ENCODE measurements at places on chromosomes 6 and 20.

DNA sequence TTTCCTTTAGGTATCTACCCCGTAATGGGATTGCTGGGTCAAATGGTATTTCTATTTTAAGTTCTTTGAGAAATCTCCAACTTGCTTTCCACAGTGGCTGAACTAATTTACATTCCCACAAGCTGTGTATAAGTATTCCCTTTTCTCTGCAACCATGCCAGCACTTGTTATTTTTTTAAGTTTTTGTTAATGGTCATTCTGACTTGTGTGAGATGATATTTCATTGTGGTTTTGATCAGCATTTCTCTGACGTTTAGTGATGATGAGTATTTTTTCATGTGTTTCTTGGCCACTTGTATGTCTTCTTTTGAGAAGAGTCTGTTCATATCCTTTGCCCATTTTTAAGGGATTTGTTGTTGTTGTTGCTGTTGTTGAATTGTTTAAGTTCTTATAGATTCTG, 871.1 kb downstream of the KIF16B start:
- DNase-seq = no peak

GRCh38 chr6:17291778-17292177, 10.6 kb downstream of the RBM24 start:
- no peak for DNase-seq

DNA sequence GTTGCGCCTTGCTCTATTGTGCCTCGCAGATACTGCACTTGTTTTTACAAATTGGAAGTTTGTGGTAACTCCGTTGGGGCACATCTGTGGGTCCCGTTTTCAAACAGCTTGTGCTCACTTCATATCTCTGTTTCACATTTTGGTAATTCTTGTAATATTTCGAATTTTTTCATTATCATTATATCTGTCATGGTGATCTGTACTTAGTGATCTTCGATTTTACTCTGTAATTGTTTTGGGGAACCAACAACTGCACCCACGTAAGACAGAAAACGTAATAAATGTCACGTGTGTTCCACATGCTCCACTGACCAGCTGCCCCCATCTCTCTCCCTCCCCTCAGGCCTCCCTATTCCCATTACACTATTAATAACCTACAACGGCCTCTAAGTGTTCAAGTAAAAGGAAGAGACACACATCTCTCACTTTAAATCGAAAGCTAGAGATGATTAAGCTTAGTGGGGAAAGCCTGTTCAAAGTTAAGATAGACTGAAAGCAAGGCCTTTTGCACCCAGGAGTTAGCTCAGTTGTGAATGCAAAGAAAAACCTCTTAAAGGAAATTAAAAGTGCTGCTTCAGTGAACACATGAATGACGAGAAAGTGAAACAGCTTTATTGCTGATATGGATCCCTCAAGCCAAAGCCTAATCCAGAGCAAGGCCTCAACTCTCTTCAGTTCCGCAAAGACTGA, 26.9 kb downstream of the TTLL2 start:
- DNase-seq = no peak

- DNase-seq = no peak
Observed at GRCh38 chr6:13278164-13278563, 50.2 kb downstream of the TBC1D7 start.

- no peak for DNase-seq
Observed at GRCh38 chr6:55636406-55637102, 57.6 kb upstream of the HMGCLL1 start.

DNA sequence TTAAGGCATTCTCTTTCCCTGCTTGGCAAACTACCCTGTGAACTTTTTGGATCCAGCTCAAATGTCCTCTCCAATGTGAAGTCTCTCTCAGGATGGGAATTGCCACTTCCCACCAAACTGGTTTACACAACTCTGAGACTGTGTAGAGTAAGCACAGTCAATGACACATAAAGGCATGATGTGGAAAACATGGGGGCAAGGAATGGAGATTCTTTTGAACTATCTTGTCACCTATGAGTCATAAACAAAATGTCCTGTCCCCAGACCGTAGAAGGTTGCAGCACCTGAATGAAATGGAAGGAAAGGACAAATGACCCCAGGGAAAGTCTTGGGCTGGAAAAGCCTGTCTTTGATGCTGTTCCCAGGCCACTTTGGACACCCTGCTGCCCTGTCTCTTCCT, 11.0 kb upstream of the KIF13A start:
- DNase-seq = no peak

GRCh38 chr20:50681359-50682064, 9.8 kb downstream of the RIPOR3 start:
- no peak for DNase-seq

- DNase-seq = no peak
Observed at GRCh38 chr20:47421076-47421475, 64.6 kb upstream of the ZMYND8 start.

GRCh38 chr6:139550361-139550760, 175.9 kb upstream of the CITED2 start:
- no peak for DNase-seq

- no peak for DNase-seq
Observed at GRCh38 chr20:50722424-50723155, 8.8 kb upstream of the PARD6B start.

DNA sequence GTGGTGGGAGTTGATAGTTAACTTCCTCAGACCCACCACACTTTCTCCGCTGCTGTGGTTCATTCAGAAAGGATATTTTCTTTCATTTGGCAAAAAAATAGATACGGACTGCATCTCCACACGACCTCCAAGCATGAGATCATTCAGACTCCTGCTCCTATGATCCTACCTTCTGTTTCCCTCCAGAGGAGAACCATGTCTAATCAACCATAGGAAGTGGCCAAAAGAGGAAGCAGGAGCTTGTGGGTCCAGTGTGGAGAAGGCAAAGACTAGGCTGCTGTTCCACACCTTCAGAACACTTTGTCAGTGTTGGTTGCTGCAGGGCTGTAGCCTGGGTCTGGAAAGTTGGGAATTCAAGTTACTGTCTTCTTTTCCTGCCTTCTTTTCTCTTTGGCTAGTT, 10.6 kb upstream of the KIF13A start:
- no peak for DNase-seq

- DNase-seq = no peak
Observed at GRCh38 chr6:168939041-168939440, 314.6 kb downstream of the THBS2 start.

- DNase-seq = no peak
Observed at GRCh38 chr6:83488861-83489260, 23.5 kb upstream of the PRSS35 start.

- no peak for DNase-seq
Observed at GRCh38 chr6:423799-424345, 32.3 kb downstream of the IRF4 start.

- no peak for DNase-seq
Observed at GRCh38 chr6:167396659-167397490, 72.0 kb downstream of the TTLL2 start.

DNA sequence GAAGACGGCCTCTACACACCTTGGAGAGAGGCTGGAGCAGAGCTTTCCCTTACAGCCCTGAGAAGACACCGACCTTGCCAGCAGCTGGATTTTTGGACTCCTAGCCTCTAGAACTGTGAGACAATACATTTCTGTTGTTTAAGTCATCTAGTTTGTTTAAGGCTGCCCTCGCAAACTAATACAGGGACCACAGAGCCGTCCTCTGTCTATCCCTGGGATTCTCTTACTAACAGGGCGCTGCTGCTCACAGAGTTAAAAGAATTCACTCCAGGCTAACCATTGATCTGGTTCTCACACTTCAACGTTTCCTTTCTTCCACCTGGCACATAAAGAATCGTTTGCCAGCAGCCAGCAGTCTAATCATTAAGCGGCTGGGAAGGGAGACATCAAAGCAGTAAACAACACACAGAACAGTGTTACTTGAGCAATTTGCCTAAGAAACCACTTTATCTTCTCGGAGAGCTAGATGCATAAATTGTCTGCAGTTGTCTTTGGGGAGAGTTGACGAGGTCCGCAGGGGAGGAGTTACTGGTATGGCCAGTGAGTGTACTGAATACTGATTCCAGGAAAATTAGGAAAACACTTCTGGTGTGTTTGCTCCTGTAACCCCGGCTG, 103.5 kb upstream of the AKAP12 start:
- DNase-seq = no peak

DNA sequence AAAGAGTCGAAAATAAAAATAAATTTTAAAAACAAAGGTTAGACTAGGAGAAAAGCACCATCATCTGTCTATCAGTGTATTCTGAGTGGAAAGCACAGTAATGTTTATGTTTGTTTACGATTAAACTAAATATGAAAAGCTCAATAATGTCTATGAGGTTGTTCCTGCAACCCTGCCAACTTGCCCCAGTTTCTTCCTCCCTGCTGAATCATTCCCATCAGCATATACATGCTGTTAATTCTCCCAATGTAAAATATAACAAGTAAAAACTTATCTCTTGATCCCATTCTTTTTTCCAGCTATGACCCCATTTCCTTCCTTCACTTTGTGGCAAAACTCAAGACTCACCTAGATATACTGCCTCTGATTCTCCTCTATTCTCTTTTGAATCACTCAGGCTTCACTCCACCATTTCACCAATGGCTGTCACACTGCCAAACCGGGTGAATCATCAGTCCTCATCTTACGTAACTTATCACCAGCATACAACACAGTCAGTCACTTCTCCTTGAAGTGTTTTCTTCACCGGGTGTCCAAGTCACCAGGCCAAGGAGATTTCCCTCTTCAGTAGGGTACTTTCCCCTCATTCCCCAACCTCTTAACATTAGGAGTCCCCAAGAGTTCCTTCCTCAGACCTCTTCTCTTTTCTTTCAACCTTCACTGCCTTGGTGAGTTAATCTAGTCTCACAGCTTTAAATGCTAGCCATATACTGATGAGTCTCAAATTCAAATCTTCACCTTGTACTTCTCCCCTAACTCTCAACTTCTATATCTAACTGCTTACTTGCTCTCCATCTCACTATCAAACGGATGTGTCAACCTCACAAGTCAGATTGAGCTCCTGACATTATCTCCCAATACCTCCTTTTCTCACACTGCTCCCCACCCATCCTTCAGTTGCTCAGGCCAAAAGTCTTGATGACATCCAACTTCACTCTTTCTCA, 6.2 kb downstream of the TMEM242 start:
- no peak for DNase-seq

DNA sequence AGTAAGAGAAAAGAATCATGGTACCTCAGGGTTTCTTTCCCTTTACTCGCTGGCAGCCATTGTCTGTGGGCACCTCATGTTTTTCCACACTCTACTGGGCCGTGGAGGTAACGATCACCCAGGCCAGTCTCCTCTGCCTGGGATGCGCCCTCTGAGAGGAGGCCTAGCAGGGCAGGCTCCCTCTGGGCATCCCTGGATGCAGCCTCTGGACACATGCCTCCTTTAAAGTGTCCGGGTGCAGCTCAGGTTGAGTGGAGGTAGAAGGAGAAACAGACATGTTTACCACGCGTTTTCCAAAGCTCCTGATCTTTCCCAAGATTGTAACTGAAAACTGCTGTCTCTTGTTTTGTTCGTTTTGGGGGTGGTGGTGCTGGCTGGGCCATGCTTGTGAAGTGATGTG, 13.8 kb upstream of the NPEPL1 start:
- DNase-seq = no peak

DNA sequence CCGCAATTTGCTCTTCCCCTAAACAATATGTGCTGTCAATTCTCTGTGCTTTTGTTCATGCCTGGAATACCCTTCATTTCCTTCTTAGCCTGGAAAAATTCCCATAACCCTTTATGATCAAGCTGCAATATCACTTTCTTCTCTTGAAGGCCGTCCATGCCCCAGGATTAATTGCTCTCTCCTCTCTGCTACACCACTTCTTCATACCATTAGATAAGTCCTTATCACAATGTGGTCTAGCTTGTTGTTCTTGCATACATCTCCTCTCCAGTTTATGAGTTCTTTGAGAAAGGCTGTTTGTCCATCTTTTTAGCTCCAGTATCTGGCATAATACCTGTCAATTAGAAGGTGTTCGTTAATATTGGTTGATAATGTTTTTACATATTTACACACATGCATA, 111.2 kb upstream of the SAMD5 start:
- DNase-seq = no peak

DNA sequence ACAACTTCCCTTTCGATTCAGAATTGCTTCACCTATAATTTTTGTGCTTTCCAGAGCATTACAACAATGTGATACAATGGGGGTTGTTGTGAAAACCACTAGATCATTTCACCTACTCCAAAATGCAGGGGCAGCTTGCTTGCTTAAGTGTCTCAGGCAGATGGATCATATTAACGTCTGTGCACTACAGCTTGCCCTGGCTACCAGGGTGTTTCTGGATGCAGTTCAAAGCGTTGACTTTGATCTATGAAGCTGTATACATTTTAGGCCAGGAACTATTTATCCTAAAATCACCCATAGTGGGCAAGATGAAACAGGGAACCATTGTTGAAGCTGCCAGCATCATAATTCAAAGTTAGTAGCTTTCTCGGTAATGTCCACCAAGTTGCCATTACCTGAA, 339.5 kb upstream of the HSF2 start:
- DNase-seq = no peak

DNA sequence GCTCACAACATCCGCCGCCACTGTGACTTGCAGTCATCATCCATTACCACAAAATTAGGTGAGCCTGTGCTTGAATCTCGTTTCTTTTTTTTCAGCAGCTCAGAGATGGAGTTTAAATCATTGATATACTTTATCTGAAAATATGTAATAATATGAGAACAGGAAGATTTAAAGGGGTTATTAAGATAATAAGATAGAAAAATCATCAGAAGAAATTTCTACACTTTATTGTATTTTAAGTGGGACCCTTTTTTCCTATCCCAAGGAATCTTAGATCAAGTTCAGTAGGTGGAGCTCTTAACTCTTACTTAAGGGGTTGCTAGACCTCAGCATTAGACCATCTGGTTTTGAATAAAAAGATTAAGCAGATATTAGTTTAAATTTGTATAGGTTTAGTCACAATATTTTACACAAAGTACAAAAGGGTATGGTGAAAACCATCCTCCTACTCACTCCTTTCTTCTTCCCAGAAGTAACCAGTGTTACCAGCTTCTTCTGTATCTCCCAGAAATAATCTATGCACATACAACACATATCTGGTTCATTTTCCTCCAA, 9.4 kb upstream of the NCOA7 start:
- peak; percentile 88 for DNase-seq
